ENCODE measurements at places on chromosomes 7 and 10.

GRCh38 chr7:146027243-146027642 lies 89.4 kb upstream of the CNTNAP2 start:
- no peak for DNase-seq

DNA sequence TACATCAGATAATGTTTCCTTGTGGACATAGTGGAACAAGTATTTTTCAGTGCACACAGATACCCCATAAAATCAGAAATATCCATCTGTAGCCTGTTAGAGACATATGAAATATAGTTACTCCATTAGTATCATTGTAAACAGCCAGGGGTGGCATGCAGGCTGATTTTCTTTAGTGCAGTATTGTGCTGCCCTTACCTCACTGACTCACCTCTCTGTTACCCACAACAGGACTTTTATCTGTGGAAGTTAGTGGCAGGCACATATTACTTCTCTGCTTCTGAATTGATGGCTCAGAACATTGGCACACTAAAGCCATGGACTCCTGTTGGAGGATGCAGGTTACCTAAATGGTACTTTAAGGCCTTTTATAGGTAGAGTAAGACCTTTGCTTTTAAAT lies 70.0 kb downstream of the SLC25A40 start:
- DNase-seq: no peak

DNA sequence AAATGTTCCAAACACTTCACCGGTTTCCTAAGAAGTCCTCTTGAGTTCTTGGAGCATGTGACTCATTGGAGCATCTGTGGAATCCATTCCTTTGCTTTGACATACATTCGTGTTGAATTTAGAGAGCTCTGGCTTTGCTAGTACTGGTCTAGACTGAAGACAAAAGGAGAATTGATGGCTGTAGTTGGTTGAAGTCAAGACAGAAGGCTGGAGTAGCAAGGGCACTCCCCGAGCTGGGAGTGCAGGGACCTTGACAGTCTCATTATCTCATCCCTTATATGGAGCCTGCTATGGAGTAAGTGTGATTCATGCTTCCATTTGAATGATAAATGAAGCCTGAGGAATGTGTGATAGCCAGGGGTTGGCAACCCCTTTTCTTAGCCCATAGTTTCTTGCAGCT lies 1249.1 kb downstream of the TYW1 start:
- no peak for DNase-seq

DNA sequence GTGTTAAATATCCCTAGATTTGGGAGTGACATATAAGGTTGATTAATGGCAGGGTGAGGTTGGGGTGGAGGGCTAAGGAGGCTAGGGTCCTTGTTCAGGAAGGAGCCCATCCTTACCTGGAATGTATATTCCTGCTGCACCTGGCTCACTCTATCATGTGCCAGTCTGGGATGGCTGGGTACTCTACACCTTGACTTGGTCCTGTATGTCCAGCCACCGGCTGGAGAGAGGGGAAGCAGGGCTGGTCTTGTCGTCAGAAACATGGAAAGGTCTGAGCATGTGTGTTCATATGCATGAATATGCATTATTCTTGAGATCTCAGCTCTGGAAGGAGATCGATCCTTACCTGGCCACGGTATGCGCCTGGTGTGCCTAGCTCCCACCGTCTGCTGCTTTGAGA lies 33.2 kb downstream of the TMEM270 start:
- no peak for DNase-seq

DNA sequence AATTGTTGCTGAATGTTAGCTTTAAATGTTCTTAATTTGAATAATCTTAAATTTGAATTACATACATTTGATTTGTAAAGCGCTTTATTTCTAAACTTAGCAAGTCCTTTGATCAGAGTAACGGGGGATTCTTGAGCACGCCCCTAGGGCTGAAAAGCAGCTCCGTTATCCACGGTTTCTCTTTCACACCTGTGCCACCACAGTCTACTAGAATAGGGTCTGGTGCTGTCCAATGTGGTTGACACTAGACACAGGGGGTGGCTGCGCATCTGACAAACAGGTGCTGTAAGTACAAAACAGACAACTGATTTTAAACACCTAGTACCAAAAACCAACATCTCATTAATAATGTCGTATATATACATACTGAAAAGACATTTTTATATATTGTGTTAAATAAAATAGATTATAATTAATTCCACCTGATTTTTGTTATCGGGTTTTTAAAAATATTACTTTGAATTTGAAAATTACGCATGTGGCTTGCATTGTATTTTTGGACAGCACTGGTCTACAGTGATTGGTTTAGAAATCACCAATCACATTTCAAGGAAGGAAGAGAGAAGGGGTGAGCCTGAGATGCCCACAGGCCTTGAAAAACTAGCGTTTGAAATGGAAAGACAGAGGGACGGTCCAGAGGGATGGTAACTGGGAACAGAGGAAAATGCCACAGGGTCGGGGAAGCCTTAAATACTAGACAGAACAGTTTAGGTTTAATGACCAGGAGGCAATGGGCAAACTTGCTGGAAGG lies 7.3 kb downstream of the SEPHS1 start:
- peak; percentile 11 for DNase-seq

DNA sequence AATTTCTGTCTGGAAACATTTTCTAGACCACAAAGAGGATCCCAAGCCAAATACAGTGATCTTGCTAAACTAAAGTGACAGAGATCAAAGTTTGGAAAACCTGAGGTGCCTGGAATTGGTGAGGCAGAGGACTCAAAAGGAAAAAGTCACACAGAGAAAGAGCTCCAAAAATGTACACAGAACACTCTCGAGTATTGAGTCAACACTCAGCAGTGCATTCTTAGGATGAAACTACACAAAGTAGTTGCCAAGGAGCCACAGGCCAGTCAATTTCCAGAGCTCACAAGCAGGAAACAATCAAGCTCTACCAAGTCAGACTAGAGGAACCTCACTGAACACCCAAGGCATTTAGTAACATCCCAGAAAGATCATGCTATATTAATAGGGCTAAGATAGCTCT lies 61.3 kb downstream of the MICU1 start:
- no peak for DNase-seq

DNA sequence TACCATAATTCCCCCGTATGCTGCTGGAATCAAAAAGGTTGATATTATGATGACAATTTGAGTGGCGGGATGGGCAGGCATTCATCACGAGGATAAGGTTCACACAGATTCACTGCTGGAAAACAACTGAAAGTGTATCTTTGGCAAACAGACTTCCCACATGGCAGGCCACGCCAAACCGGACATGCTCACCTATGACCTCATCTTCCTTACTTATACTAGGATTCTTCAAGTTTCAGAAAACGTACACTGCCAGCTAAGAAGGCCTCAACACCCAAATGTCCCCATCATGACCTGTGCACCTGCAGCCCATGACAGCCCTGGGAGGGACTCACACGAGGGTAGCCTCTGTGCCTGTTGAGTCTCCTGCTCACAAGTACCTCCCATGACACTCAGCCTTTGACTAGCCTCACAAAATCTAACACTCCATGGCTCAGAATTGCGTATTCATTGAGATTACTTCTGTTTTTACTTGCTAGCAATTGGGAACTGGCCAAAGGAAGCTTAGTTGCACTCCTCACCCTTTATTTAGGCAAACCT lies 259.0 kb upstream of the GHITM start:
- DNase-seq: no peak

DNA sequence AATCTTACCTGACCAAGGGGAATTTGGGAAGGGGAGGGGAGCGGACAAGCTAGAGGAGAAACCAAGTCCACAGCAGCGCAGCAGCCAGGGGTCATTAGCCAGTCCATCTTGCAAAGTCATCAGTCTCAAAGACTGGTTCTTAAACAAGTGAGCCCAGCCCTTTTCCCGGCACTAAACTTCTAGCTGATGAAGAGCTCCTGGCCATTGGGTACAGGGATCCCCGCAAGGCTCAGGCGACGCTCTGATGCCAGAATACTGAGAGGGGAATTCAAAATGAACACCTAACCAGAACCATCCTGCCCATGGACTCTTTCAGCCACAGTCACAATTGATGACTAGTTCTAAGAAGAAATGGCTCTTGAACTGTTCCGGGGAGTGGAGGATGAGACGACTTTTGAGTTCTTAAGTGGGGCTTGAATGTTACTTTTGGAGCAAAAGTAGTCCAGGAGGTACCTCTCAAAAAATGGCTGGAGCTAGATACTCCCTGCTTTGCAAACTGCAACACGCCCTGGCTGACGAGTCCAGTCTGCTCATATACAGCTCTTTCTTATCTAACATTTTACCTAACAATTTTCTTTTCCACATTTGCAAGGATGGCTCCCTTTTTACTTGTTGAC lies 2.5 kb upstream of the TWIST1 start:
- no peak for DNase-seq

- DNase-seq: no peak
Measured at GRCh38 chr7:97204821-97205220, 87.3 kb downstream of the SDHAF3 start.

- no peak for DNase-seq
Measured at GRCh38 chr7:78939669-78940068, 513.8 kb downstream of the MAGI2 start.

GRCh38 chr7:31883761-31884164 lies 186.4 kb downstream of the PDE1C start:
- DNase-seq: no peak

GRCh38 chr7:92633211-92633906 lies 43.2 kb upstream of the FAM133B start:
- DNase-seq: no peak

DNA sequence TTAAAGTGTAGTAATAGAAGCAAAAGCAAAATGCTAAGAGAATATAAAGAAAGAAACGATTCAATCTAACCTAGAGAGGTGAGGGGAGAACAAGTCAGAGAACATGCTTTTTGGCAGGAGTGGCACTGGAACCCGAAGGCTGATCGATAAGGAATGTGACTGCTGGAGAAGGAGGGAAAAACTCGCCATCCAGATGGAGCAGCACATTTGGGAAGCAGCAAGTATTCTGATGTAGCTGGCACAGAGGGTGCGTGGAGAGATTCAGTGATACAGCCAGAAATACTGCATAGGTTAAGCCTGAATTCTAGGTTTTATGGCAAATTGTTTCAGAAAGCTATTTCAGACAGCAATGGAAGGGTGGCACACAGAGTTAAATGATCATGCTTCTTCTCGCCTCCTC lies 42.0 kb downstream of the USP6NL start:
- no peak for DNase-seq

GRCh38 chr7:93262535-93262934 lies 30.4 kb downstream of the VPS50 start:
- no peak for DNase-seq

DNA sequence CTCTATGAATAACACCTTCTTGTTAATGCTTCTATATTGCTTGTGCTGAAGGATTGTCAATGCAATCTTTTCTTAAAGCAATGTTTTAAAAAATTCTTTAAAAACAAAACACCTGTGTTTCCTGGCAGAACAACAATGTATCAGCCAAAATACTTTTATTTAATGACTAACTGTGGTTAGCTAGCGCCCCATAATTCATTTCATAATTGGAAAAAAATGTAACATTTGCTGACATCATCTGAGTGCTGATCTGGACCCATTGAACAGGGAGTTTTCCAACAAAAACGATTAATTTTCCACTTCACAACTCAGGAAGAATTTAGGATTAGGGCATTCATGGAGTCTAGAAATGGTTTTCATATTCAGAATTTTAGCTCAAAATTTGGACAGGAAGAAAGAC lies 137.6 kb upstream of the CDK6 start:
- DNase-seq: no peak

DNA sequence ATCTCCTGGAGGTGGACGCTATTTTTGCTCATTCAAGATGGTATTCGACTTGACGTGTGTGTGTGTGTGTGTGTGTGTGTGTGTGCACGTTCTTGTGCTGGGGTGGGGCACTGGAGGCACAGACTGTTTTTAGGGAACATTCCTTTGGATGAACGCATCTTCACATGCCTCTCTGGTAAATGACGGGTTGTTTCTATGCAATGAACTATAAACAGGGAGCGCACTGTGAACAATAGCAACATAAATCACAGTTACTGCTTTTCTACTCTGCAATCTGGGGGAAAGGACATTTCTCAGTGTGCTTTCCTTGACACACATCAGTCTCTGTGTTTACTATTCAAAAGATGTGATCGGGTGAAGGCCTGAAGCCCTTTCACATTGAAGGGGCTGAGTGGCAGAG lies 120.1 kb upstream of the PITRM1 start:
- DNase-seq: no peak

DNA sequence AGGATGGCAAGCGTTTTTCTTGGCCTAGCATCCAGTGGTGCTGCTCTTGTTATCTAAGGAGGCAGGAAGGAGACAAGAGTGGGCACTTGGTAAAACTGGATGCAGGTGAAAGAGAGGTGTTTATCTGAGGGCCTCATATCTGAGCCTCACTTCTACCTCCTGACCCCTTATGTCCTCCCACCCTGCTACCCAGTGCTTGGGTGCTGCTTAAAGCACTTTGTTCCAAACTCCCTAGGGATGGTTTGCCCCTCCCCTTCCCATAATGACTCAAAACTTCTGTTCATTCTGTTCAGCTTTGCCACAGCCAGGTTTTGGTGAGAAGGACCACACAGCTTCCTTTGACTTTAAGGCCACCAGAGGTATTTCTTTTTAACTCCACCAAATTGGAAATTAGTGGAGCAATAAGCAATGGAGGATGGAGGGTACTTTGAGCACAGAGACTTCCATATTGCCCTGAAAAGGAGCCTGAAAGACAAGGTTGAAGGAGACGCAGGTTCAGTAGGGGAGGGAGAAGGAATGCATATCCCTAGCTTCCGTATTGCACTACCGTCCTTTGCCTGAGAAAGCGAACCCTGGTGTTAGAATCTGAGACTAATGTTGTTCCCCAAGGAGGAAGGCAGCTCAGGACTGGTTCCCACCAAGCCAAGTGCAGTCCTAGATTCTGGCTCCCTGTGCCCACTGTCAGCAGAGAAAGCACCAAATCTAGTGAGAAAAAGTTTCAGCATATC lies 30.1 kb downstream of the ENTPD1 start:
- DNase-seq: no peak

- no peak for DNase-seq
Measured at GRCh38 chr10:7534480-7534852, 123.6 kb upstream of the SFMBT2 start.

GRCh38 chr10:99329554-99330346 lies 594 bp downstream of the CNNM1 start:
- DNase-seq: no peak

- peak; percentile 22 for DNase-seq
Measured at GRCh38 chr10:86411281-86411841, 44.8 kb upstream of the GRID1 start.

- no peak for DNase-seq
Measured at GRCh38 chr7:1768832-1769231, 98.8 kb downstream of the ELFN1 start.

DNA sequence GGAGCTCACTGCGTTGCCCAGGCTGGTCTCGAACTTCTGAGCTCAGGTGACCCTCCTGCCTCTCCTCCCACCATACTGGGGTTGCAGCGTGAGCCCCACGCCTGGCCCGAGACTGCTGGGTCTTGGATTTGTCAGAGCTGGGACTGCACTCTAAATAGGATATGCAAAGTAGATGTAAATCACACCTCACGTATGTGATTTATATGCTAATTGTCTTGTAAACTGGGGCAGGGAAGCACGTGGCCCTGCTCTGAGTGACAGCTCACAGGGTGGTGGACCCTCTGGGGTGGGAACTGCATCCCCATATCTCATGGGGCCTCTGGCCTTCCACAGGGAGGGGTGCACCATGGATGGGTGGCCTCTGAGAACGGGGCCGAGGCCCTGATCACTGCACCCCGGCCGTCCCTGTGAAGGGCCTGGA lies 34.1 kb downstream of the GET4 start:
- DNase-seq: no peak

- DNase-seq: no peak
Measured at GRCh38 chr7:156950381-156950858, 908 bp downstream of the NOM1 start.

- DNase-seq: no peak
Measured at GRCh38 chr10:96252730-96253129, 18.6 kb downstream of the BLNK start.

GRCh38 chr7:155285833-155286232 lies 11.8 kb upstream of the INSIG1 start:
- DNase-seq: no peak
